ENCODE measurements at places on chromosomes 16 and 17.

DNA sequence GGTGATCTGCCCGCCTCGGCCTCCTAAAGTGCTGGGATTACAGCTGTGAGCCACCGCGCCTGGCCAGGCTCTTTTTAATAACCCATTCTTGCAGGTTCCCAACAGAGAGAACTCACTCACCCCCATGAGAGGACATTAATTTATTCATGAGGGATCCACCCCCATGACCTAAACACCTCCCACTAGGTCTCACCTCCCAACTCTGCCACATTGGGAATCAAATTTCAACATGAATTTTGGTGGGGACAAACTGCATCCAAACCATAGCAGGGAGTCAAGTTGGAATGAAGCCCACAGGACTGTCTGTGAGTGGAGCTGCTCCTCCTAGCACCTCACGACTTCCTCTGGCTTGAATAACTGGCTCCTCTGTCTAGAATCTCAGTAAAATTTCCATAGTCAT is 85.5 kb downstream of the WWP2 start:
- DNase-seq, result no peak

DNA sequence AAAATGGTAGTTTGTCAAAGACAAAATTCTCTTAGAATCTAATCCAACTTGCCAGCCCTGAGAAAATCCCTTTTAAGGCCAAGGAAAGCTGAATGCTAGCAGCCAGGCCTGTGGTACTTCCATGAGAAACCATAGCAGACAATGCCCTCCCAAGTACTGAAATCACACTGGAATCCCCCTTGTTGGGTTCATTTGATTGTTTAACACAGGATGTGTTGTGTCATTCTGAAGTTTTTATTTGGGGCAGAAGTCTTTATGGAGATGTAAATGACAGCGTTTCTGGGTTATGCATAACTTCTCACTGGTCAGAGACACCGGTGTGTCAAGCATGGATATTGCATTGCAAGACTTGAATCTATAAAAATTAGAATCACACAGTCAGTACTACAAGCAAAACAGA is 6.0 kb upstream of the ARL2BP start:
- DNase-seq, result no peak

DNA sequence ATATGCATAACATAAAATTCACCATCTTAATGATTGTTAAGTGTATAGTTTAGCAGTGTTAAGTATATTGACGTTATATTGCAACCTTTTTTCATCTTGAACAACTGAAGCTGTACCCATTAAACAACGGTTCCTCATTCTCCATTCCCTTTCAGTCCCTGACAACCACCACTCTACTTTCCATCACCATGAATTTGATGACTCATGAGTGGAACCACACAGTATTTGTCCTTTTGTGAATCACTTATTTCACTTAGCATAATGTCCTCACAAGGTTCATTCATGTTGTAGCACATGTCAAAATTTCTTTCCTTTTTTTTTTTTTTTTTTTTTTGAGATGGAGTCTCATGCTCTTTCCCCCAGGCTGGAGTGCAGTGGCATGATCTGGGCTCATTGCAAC is 46.0 kb downstream of the HOXB1 start:
- peak; percentile 70 for DNase-seq

DNA sequence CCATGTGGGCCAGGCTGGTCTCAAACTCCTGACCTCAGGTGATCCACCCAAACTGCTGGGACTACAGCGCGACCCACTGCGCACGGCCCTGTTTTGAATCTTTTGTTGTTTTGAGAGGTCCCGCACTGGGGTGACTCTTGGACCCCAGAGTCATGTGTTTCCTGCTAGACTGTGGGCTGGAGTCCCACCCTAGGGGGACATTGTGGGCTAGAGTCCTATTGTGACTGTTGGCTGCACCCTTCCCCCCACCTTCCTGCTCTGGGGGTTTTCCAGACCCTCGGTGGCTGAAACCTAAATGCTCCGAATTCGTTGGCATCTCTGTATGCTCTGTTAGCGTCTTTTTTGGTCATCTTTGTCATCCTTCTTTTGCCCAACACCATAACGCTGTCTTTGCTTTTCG is 16.0 kb downstream of the NUPR1 start:
- no peak for DNase-seq

DNA sequence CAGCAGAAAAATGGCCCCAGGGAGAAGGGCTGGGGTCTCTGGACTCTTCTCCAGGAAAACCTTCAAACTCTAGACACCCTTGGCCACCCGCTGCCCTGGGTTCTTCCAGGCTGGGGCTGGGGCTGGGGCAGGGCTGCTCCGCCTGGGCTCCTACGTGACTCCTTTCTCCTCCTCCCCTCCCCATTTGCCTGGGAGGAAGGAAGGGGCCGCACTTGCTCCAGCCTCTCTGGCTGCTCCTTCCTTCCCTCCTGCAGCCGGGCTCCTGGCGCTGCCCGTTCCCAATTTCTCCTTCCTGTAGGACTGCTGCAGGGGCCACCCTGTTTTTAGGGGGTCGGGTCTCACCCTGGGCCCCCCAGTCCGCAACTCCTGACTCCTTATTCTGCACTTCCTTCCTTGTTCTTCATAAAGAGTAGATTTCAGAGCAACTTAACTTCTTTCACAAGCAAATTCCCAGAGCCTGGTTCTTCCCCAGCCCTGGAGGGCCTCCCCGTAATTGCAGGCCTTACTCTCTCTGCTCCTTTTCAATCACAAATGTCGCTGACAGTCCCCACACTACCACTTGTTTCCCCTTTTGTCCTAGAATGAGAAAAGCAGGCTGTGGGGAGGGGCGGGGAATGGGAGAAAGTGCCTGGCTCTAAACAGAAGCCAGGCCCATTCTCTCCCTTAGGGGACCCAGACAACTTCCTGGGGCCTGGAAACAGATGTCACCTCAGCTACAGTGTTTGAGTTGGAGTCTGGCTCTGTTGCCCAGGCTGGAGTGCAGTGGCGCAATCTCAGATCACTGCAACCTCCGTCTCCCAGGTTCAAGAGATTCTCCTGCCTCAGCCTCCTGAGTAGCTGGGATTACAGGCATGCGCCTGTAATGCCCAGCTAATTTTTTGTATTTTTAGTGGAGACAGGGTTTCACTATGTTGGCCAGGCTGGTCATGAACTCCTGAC is 137.8 kb downstream of the ENGASE start:
- no peak for DNase-seq

DNA sequence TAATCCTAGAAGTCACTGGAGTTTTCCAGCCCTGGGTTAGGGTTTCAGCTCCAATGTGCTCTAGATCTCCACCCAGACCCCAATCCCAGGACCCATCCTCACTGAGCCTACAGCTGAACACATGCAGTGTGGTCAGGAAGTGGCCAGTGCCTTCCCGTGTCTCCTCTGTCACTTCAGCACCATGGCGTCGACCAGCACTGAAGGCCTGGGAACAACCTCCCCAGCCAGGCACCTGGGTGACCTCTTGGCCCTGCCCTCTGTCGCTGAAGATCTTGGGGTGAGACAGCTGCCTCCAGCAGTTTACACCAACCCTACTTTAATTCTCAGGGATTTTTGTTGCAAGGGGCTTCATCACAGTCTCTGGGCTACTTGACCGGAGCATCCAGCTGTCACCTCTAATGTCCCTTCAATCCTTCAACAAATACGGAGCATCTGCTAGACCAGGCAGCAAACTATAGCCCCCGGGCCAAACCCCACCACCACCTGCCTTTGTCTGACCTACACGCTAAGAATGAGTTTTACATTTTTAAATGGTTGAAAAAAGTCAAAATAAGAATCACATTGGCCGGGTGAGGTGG is 18.0 kb upstream of the GSG1L start:
- DNase-seq, result no peak

- no peak for DNase-seq
These were observed 16.4 kb upstream of the HERPUD1 start for GRCh38 chr16:56915336-56916119.

DNA sequence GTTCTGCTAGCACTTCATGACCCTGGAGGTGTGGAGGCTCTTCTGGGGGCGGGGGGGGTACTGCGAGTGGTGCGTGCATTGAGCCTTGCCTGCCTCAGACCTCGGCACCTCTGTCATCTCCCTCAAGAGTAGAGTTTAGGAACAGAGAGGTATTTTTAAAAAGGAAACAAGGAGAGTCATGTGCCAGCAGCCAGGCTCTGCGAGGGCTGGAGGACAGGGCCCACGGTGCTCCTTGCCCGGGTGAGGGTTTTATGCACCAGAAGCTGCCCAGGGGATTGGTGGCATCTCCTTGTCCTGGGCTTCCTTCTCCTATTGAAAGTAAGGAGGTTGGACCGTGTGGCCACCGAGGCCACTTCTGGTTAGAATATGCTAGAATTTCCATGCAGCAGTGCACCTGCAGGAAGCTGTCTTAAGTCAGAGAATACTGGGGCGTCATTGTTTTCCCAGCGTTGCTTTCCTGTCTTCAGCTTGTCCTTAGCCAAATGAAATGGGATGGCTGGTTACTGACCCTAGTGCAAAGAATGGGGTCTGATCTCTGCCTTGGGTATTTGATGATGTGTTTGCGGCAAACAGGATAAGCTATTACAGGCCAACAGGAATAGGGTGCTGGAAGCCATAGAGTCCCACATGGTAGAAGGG is 3.2 kb downstream of the CBX2 start:
- no peak for DNase-seq
